Kasumi-1 (cell line): ENCODE measurements at places on chromosomes 16 and 17.

DNA sequence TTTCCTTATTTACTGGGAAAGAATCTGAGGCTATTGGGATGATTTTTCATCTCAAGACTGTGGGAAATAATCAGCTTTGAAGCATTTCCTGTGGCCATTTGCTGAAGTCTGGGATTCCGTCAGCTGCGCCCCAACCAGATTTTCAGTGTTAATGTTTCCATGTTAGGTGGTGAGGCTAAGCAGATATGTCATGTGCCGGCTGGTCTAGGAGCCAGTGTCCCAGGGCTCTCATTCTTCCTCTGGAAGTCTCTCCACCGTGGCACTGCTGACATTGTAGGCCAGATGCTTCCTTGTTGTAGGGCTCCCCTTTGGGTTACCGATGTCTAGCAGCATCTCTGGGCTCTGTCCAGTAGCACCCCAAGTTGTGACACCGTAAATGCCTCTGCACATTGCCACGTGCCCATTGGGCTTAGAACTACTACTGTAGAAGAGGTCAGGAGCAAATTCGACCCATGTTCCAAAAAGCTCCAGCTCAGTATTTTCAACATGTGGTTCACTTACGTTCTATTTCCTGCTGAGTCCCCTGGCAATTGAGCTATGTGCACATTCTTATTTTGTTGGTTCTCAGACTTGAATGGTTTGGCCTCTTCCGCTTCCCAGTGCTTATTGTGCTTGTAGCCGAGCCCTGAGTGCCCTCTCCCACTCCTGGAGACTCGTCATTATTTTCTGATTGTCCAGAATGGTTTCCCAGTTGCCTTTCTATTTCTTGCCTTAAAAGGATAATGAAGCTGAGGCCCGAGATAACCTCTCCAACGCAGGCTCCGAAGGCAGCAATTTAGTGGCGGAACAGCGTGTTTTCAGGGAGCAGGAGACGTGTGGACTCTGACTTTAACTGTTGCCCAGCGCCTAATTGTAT lies 82.2 kb downstream of the SPECC1 start:
- DNase-seq: no peak

DNA sequence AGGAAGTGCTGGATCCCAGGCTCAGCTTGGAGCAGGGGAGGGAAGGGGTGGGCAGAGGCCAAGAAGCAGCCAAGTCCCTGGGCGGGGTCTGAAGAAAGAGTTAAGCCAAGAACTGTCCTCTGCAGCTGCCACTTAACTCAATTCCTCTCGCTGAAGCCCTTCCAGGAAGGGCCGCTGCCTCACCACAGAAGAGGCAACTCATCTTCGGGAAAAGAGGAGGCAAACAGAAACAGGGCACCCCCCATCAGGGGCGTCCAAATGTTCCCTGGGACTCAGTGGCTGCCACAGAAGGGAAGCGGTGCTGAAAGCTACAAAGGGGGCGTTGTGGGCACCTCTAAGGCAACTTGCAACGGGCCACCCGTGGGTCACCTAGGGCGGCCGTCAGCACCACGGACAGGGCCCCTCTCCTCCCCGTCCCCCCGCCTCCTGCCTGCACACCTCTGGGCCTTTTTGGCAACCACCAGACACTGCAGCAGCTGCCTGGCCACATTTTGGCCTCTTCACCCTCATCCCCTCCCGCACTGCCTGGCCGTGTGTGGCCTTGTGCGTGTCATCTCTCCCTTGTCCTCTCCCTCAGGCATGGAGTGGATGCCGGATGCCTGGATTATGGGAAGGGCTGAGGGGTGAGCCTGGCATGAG lies 2.5 kb downstream of the TLCD3B start:
- no peak for DNase-seq

DNA sequence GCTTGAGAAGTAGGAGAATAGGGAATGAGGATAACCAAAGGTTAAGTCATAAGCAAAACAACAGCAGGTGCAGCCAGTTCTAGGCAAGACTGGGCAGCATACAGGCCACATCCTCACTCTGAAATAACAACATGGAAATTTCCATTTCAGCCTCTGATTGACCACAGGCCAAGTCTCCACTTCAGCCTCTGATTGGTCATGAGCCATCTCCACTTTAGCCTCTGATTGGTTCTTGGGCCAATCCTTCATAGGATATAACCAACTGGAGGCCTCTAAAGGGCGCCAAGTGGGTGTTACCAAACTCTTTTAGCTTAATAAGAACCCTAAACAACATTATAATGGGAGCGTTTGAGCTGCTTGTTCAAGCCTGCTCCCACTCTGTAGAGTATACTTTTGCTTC lies 512.0 kb downstream of the NPIPA7 start:
- DNase-seq: no peak

DNA sequence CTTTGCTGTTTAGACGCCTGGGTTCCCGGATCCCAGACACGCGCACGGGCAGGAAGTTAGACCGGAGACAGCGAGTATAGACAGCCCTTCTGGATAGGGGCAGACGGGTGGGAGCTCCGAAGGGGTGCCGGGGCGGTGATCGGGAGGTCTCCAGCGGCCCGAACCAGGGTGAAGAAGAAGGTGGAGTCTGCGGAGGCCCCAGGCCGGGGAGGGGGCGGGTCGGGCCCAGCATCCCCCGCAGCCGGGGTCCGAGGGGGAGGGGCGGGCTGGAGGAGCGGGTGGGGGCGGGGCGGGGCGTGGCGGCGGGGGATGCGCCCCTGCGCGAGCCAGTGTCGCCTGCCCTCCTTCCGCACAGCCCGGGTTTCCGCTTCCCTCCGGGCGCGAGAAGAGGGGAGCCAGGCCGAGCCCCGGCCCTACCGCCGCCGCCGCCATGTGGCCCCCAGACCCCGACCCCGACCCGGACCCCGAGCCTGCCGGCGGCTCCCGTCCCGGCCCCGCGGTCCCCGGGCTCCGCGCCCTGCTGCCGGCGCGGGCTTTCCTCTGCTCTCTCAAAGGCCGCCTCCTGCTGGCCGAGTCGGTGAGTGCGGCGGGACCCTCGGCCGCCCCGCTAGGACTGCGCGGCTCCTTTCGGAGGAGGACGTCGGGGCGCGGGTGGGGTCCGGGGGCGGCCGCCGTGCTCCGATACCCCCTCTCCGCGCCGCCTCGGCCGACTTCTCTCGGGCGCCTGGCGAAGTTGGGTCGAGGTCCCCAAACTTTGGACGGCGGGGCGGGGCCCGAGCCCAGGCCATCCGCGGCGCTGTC lies at the start of gene CMTM3:
Gene CMTM3 (plus strand): TSS at position 329 of the 801 bp plus-strand sequence. CDS start 102 bp downstream, at position 431.
- DNase-seq: peak; percentile 88

- DNase-seq: no peak
Observed at GRCh38 chr16:49148410-49148809, 133.2 kb downstream of the CBLN1 start.

DNA sequence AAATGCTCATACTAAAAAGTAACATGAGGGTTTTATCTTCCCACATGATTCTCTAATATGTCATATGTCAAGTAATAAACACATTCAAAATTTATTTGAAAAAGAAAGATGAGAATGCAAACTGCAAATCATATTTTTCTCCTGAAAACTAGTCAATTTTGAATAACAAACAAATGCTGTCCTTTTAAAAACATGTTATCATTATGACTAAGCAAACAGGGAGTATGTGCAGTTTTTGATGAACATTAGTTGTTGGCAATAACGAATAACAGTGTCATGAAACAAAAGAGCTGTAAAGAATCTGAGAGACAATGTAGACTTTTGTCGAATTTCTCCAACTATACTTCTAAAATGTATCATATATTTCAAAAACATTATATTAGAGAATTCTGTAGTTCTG lies 34.8 kb downstream of the RPGRIP1L start:
- DNase-seq: no peak

GRCh38 chr17:64447526-64447925 lies 1.4 kb upstream of the MILR1 start:
- DNase-seq: no peak

DNA sequence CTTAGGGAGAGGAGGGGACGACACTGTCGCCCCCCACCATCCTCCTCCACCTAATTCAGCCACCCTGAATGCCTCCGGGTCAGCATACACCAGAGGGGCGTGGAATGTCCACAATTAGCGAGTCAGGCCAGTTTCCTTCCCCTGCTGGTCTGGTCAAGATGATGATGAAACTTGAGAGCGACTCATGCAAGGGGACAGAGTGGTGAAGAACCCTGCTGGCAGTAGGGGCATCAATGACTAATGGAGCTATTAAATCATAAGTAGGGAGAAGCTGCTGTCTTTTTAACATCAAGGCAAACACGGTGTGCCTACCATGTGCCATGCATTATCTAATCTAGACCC lies 7.2 kb downstream of the SPACA3 start:
- DNase-seq: no peak
